ENCODE measurements at places on chromosomes 5 and 9.

DNA sequence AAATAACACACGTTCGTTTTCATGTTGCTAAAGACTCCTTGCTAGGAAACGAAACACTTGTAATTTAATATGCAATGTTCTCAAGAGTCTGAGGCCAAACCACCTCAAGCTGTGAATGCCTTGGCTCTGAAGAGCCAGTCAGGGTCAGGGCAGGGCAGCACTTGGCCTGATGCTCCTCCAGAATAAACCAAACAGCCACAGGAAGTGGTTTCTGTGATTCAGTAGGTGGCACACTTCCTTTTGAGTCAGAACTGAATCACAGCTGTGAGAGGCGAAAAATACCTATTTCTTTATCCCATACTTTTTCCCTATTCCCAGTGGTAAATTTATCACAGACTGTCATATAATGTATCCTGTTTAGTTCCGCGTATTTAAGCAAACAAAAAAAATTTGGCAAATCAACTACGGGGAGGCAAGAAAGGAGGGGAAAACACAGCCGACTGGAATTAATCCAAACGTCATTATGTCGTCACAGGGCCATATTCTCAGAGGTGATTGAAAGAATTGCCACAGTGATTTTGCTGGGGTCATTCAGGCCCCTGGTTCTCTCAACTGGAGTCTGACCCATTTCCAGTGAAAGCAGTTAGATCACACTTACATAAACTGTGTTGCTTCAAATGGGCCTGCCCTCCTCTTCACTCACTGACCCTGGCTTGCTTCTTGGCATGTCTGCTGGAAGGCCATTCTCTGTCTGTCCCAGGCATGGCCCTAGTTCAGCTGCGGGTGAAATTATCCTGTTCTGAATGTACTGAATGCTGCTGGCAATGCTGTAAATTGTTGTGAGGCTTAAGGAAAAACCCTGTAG is 71.2 kb downstream of the ARRDC3 start:
- DNase-seq: peak; percentile 60

DNA sequence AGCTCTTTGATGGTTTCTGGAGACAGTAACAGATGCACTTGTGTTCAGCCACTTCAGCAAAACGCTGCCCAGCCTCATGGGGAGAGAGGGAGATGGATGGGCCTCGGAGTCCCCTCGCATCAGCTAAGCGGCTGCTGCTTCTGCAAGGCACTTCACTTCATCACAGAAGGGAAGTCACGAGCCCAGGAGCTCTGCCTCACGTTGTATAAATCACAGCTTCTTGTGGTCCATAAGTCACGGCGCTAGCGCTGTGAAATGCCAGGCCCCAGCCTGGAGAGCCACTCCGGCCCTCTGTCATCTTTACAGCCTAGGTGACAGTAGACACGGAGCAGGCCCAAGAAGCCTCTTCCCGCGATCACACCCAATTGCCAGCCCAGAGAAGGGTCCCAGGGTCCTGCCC is 23.4 kb downstream of the DBH start:
- DNase-seq: no peak

DNA sequence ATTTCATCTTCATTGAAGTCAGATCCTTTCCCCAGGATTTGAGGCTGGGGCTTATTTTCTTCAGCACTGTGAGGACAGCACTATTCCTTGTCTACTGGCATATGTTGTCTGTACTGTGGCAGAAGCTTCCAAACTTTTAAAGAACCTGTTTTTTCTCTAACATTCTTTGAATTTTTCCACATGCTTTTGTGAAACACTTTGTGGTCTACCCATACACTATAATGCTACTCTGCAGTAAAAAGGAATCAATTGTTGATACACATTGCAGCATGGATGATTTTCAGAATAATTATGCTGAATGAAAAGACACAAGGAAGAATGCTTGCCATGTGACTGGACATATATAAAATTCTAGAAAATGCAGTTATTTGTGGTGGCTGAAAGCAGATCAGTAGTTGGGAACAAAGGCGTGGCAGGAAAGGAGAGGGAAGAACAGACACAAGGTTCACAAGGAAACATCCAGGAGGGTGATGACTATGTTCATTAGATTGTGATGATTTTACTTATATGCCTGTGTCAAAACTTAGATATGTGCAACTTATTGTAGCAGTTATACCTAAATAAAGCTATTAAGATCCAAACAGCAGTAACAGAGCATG is 96.8 kb downstream of the WNK2 start:
- DNase-seq: no peak

- DNase-seq: no peak
These were observed 549.0 kb upstream of the ZNF608 start for GRCh38 chr5:125295405-125295872.

- DNase-seq: no peak
These were observed 255.5 kb downstream of the MAN2A1 start for GRCh38 chr5:109945097-109945678.

DNA sequence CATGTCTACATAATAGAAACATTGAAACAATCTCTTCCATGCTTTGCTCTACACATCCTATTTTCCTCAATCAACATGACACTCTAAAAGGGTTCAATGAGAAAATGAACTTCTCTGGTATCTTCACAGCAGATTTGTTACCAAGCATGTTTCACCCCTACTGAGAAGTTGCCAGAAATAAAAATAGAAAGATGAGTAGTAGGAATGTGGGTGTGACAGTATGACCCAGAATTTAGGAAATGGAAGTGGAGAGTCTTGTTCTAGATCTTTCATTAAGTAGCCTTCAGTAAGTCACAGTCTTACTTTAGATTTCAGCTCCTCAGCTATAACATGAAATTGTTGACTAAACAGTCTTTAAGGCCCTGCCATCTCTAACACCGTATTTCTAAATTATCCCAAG is 581.8 kb downstream of the EFNA5 start:
- DNase-seq: no peak

- no peak for DNase-seq
These were observed 464.0 kb downstream of the PTPRD start for GRCh38 chr9:10148796-10149195.

- DNase-seq: no peak
These were observed 43.6 kb upstream of the CLINT1 start for GRCh38 chr5:157902449-157903116.

GRCh38 chr9:90813046-90813445 is 11.4 kb downstream of the SYK start:
- DNase-seq: no peak

GRCh38 chr5:169988206-169988605 is 7.9 kb upstream of the INSYN2B start:
- no peak for DNase-seq

GRCh38 chr5:132190161-132190817 is 37.4 kb downstream of the P4HA2 start:
- peak; percentile 38 for DNase-seq

- no peak for DNase-seq
These were observed 818.2 kb downstream of the TLR4 start for GRCh38 chr9:118522093-118523028.

DNA sequence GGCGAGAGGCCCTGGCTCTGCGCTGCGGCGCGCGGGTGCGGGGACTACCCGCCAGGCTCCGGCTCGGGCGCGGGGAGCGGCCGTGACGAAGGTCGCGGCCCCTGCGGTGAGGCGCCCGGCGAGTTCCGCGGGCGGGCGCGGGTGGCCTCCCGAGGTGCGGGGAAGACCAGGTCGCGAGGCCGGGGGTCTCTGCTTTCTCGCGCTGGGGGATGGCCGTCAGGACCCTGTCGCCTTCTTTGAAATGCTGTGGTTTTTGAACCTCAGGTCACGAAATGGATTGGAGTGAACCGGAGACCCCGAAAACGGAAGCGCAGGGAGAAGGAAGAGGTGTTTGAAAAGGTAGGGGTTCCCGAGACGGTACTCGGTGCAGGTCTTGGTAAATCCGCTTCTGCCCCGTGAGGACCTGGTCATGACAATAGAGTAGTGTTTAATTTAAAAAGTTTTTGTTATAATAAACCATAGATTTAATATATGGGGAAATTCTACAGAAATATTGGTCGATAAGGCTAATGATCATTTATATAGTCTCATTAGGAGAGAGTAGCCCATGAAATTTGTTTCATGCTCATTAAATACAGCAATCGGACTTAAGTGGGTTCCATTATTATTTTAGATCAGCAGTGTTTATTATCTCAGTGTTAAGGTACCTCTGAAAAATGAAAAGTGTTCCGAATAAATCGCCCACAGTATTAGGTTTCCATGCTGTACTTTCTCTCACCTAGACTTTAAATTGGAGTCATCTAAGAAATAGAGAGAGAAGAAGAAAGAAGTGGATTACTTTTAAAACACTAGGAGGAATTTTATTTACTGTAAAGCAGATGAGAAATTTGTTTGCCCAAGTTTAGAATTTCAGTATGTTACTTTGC is 279.0 kb downstream of the AOPEP start:
- DNase-seq: no peak

GRCh38 chr5:32475334-32476097 is 31.0 kb upstream of the ZFR start:
- no peak for DNase-seq

DNA sequence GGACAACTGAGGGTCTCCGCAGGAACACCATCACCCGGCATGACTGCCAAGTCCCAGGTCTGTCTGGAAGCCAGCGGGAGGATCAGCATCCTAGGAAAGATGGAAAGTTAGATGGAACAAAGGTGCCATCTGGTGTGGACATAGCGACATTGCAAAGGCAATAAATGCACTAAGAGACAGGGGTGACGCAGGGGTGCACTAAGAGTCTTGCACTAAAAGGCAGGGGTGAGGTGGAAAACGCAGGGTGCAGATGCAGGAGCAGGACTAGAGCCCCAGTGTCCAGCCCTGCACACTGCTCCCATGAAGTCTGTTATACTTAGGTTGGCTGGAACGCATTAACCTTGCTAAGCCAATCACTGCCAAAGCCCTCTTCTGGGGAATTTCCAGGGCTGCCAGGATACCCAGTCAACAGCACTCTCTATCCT is 15.5 kb downstream of the ATOX1 start:
- no peak for DNase-seq

- no peak for DNase-seq
These were observed 138.5 kb downstream of the DCP2 start for GRCh38 chr5:113115061-113115460.

DNA sequence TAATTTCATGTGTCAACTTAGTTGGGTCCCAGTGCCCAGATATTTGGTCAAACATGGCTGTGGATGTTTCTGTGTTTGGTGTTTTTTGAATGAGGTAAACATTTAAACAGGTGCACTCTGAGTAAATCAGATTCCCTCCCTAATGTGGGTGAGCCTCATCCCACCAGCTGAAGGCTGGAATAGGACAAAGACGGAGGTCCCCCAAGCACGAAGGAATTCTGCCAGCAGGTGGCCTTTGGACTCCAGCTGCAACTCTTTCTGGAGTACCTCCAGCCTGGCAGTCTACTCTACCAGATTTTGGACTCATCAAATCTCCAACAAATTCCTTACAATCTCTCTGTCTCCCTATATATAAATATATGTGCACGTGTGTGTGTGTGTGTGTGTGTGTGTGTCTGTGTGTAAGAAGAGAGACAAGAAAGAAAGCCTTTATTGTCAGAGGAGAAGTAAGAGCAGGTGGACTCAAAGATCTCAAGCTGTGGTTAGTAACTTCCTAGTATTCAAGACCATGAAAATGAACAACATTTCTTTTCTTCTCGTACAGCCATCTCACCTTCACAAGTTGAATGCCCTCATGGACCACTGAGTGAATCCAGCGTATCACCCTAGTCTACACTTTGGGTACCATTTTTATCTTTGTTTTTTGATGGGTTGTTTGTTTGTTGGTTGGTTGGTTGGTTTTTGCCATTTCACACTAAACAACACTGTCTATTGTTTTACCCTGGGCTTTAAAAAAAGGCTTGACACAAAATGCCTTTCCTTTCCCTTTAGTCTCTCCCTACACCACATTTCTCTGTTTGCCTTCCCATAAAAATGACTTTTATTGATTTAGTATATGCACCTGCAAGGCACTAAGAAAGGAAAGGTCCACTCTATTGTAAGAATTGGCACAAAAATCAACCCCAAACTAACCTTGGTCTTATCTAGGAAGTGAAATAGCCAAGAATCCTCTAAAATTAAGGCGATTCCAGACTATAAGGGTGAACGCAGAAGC is 118.7 kb downstream of the TENT4A start:
- DNase-seq: no peak

- DNase-seq: no peak
These were observed 588.0 kb upstream of the KLF4 start for GRCh38 chr9:108077556-108077955.

DNA sequence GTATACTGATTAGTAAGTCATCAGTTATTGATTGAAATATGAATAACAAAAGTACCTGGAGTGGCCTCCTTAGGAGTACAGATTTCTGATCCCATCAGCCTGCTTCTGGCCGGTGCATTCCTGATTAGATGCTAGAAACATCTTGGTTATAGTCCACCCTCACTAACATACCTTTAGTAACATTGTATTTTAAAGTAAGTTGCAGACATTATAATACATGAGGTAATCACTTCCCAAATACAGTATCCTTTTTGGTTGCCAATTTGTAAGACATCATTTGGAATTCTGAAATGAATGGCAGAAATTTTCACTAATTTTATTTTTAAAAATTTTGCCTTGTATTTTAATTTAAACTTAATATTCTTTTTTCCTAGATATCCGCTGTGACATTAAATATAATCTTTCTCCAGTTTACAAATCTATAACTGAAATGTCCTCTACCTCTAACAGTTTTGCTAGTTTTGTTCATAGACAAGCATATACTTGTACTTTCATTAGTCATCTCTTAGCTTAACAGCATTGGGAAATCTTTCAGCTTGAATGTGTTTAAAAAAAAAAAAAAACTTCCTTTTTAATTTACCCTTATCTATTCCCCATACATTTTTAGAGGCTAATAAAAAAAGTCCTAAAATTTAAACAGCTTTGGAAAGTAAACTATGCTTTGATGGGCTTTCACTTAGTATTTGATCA is 178.9 kb downstream of the XRCC4 start:
- no peak for DNase-seq

DNA sequence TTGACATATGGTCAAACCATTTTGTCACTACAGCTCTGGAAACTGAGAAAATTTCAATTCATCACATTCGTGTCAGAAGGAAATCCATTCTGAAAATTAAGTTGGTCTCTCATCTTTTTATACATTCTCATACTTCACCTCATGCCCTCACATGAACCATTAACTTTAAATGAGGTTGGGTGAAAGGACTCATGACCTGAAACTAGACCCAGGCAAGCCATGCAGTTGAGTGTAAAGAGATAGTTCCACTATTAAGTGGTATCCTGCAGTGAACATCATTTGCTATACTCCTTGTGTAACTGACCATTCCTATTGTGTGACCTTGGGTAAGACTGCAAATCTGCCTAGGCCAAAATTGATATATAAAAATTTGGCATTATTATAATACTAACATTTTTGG is 299.6 kb upstream of the GRIN3A start:
- no peak for DNase-seq

- DNase-seq: no peak
These were observed 227.1 kb upstream of the NREP start for GRCh38 chr5:111984044-111984443.

Measured in forelimb muscle (tissue), 1 donor.